Esophagus muscularis mucosa (tissue), 4 donors: ENCODE measurements at places on chromosomes 3 and 15. TPM values are rescaled to one million over a fixed set of nuclear protein-coding genes. Genes with fewer than 3 reads are reported as not detected.

CCDC54 gene
- not detected for total RNA-seq

MKRN3 gene
- total RNA-seq, result 0.46 TPM

SI gene
- total RNA-seq, result not detected

IQCF5 gene
- total RNA-seq, result not detected

ARGFX gene
- total RNA-seq, result not detected

SYNPR gene
- 0.17 TPM for total RNA-seq

THAP10 gene
- 3.4 TPM for total RNA-seq

ARHGEF3 gene
- total RNA-seq, result 10.8 TPM

PCSK6 gene
- total RNA-seq, result 13.6 TPM

STAB1 gene
- total RNA-seq, result 116 TPM

RETNLB gene
- not detected for total RNA-seq

FBXL2 gene
- 6.3 TPM for total RNA-seq

RTP4 gene
- 0.50 TPM for total RNA-seq

IL5RA gene
- total RNA-seq, result 1.2 TPM

HRG gene
- not detected for total RNA-seq

CATSPER2 gene
- total RNA-seq, result 0.78 TPM

ATP10A gene
- total RNA-seq, result 23.9 TPM

LMAN1L gene
- total RNA-seq, result 0.66 TPM

KBTBD13 gene
- not detected for total RNA-seq

FRMD5 gene
- 0.42 TPM for total RNA-seq

FGF7 gene
- total RNA-seq, result 53.5 TPM

MORC1 gene
- not detected for total RNA-seq

MESP2 gene
- not detected for total RNA-seq

CCDC13 gene
- 1.2 TPM for total RNA-seq

POTEB gene
- total RNA-seq, result not detected

GRM2 gene
- 0.83 TPM for total RNA-seq

KIF23 gene
- total RNA-seq, result 5.9 TPM

ZNF620 gene
- total RNA-seq, result 2.5 TPM

RSL24D1 gene
- total RNA-seq, result 49.8 TPM

DNAJB8 gene
- not detected for total RNA-seq

ACSBG1 gene
- total RNA-seq, result 0.33 TPM

RPN1 gene
- total RNA-seq, result 190 TPM

FAM219B gene
- total RNA-seq, result 79.7 TPM

TWF2 gene
- 66.4 TPM for total RNA-seq

GOLGA6A gene
- not detected for total RNA-seq

ZBBX gene
- 0.17 TPM for total RNA-seq

GPR15 gene
- not detected for total RNA-seq

ZNF770 gene
- total RNA-seq, result 19.1 TPM
